ENCODE measurements at places on chromosomes 7 and 10. TPM values are rescaled to one million over a fixed set of nuclear protein-coding genes. Genes with fewer than 3 reads are reported as not detected.

GRCh38 chr10:65570143-65571010, 1355.5 kb upstream of the LRRTM3 start:
- H3K27ac ChIP-seq, result peak overlapping the region; percentile 36
- no peak for DNase-seq

DNA sequence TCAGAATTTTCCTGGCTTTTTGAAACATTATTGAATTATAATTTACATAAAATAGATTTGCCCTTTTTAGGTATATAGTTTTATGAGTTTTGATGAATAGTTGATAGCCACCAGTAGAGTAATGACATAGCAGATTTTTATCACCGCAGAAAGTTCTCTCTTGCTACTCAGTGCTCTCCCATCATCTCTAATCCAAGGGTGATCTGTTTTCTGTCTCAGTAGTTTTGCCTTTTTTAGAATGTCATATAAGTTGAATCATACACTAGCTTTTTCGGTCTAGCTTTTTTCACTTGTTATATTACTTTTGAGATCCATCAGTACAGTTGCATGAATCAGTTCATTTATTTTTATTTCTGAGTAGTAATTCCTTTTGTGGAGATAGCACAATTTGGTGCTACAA, 17.9 kb downstream of the RSBN1L start:
- DNase-seq, result no peak
- peaks cover 65% of the 10 kb centered on the region for H3K4me1 ChIP-seq
- H3K4me3 ChIP-seq, result no peak overlapping the region
- H3K27ac ChIP-seq, result no peak overlapping the region

DNA sequence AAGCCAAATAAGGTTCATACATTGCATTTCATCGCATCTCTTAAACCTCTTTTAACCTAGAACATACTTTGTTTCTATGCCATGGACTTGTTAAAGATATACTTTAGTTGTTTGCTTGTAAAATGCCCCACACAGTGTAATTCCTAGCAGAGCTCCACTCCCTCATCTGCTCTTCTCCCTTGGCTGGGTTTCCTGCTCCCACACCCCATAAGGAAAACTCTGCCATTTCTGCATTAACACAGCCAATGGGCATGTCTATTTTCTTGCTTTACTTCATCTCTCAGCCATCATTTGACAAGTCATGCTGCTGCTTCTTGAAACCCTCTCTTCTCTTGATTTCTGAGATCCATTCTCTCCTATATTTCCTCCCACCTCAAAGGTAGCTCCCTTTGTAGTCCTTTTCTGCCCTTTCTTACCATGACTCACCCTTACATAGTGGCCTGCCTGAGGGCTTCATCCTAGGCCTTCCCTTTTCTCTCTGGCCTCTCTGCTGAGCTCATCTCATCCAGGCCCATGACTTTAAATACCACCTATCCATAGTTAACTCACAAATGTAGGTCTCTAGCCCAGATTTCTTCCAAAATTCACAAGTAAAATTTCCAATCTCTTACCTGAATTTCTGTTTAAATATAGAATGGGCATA, 471.4 kb downstream of the ADRA2A start:
- H3K27me3 ChIP-seq, result no peaks in the 10 kb centered on the region
- no peak for DNase-seq
- no peaks in the 10 kb centered on the region for H3K36me3 ChIP-seq
- no peaks in the 10 kb centered on the region for H3K4me1 ChIP-seq
- no peak overlapping the region for H3K4me3 ChIP-seq

GRCh38 chr7:37149051-37149772, 299.5 kb downstream of the ELMO1 start:
- H3K4me1 ChIP-seq, result peaks cover 30% of the 10 kb centered on the region
- H3K4me3 ChIP-seq, result no peak overlapping the region
- peak overlapping the region; percentile 50 for H3K27ac ChIP-seq

Gene HPSE2
- total RNA-seq, result 46.5 TPM

- H3K27ac ChIP-seq, result peak overlapping the region; percentile 83
- H3K27me3 ChIP-seq, result no peaks in the 10 kb centered on the region
- no peaks in the 10 kb centered on the region for H3K36me3 ChIP-seq
- H3K4me1 ChIP-seq, result peaks cover 100% of the 10 kb centered on the region
- H3K4me3 ChIP-seq, result no peak overlapping the region
- DNase-seq, result no peak
Observed at GRCh38 chr7:131011976-131012375, 278.0 kb upstream of the KLF14 start.

Gene RAPGEF5
- total RNA-seq, result 27.0 TPM

DNA sequence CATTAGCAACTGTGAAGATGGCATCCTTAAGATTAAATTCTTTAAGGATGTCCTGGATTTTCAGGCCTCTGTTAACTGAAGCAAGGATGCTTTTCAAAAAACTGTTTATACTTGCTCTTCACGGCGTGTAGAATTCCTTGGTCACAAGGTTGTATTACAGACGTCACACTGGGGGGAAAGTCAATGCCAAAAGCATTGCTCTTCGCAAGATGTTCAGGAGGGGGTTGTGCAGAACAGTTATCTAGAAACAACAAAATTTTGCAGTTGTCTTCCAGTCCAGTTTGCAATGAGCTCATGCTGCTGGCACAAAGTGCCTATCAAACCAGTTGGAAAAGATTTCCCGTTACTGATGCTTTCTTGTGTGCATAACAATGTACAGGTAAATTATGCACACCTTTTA, 8.2 kb upstream of the KIF20B start:
- H3K27ac ChIP-seq, result no peak overlapping the region
- DNase-seq, result no peak
- H3K27me3 ChIP-seq, result no peaks in the 10 kb centered on the region

Gene HTR5A
- not detected for total RNA-seq

DNA sequence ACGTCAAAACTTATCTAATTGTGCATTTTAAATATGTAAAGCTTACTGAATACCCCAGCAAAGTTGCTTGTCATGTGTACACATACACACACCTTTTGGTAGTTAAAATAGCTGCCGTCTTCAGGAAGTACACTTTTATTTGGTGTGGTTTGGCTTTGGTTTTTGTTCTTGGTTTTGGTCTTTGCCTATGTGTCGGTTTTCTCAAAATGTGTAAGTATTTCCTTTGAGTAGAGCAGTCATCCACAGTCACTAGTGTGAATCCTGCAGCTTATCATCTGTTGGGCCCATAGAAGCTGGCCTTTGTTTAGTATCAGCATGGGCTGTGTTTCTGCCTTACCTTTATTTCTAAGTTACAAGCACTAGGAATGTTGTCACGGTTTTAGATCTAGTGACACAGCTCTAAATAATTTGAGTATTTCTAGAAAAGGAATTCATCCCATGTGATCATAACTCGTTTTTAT, 35.3 kb downstream of the NET1 start:
- H3K27me3 ChIP-seq, result no peaks in the 10 kb centered on the region
- peaks cover 6% of the 10 kb centered on the region for H3K36me3 ChIP-seq
- peaks cover 44% of the 10 kb centered on the region for H3K4me1 ChIP-seq
- peak overlapping the region; percentile 66 for H3K4me3 ChIP-seq
- no peak for DNase-seq

GRCh38 chr10:7301006-7301778, 109.6 kb downstream of the SFMBT2 start:
- DNase-seq, result no peak
- no peaks in the 10 kb centered on the region for H3K27me3 ChIP-seq
- H3K27ac ChIP-seq, result peak overlapping the region; percentile 19
- H3K36me3 ChIP-seq, result no peaks in the 10 kb centered on the region
- no peak overlapping the region for H3K4me3 ChIP-seq

Gene TSPAN12
- total RNA-seq, result 17.7 TPM

- no peaks in the 10 kb centered on the region for H3K36me3 ChIP-seq
- H3K27ac ChIP-seq, result no peak overlapping the region
- no peaks in the 10 kb centered on the region for H3K27me3 ChIP-seq
- H3K4me3 ChIP-seq, result no peak overlapping the region
- no peak for DNase-seq
Observed at GRCh38 chr10:33800545-33800944, 466.1 kb upstream of the NRP1 start.

Gene MALRD1
- total RNA-seq, result 1.7 TPM

DNA sequence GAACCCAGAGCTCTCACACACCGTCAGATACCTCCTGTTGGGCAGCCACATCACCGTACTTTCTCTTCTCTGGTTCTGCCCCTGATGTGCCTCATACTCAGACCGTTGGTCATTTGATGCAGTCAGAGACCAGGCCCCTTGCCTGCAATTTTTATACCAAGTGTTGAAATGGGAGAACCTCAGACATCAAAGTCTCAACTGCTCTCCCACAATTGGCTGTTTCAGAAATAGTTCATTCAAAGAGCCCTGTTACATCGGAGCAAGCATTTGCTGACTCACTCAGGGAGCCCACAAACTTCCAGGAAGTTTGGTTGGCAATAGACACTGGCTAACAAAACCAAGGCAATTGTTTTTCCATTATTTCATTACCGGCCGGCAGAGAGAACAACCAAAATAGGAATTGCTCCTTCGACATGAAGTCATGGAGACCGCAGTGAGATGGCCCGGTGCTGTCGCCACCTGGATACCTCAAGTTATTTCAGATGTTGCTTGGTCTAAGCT, 33.5 kb upstream of the ADAM12 start:
- no peaks in the 10 kb centered on the region for H3K4me1 ChIP-seq
- H3K27me3 ChIP-seq, result peaks cover 25% of the 10 kb centered on the region
- H3K4me3 ChIP-seq, result no peak overlapping the region

GRCh38 chr10:111885046-111885445, 298.5 kb downstream of the GPAM start:
- H3K27ac ChIP-seq, result no peak overlapping the region
- no peaks in the 10 kb centered on the region for H3K27me3 ChIP-seq
- no peaks in the 10 kb centered on the region for H3K36me3 ChIP-seq

DNA sequence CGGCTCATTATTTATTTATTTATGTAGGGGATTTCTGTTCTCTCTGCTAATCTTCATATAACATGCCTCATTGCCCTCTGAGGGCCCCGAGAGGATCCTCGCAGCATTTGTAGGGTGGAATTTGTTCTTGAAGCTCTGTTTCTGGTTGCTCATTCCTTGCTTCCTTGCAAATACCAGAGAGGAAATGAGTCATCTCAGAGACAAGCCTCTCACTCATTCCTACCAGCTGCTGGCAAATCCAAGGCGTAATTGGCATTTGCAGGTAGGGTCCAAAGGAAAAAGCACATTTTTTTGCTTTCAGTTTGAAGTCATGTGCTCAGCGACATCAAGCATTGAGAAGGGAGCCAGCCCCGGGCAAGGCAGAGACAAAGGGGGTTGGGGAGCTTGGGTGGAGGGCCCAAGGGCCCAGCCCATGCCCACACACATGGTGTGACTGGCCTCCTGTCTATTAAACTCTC, 501.6 kb downstream of the GALNT17 start:
- no peak for DNase-seq
- H3K4me1 ChIP-seq, result peaks cover 20% of the 10 kb centered on the region
- no peaks in the 10 kb centered on the region for H3K36me3 ChIP-seq
- peak overlapping the region; percentile 3 for H3K4me3 ChIP-seq

Data from esophagus muscularis mucosa (tissue), 4 donors.